T-cell (primary cell): ENCODE measurements at places on chromosomes 6 and 20.

GRCh38 chr6:110589865-110590513 is 113.6 kb upstream of the SLC22A16 start:
- DNase-seq: no peak

GRCh38 chr6:2562721-2563451 is 187.8 kb downstream of the MYLK4 start:
- DNase-seq: no peak

DNA sequence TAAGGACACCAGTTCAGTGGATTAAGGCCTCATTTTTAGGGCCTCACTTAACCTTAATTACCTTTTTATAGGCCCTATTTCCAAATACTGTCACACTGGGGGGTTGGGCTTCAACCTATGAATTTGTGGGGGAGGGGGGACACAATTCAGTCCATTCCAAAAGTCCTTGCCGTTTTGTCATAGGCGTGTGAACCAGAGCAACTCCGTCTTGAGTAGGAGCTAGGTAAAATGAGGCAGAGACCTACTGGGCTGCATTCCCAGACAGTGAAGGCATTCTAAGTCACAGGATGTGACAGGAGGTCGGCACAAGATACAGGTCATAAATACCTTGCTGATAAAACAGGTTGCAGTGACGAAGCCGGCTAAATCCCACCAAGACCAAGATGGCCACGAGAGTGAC is 113.5 kb upstream of the SNX9 start:
- DNase-seq: no peak

DNA sequence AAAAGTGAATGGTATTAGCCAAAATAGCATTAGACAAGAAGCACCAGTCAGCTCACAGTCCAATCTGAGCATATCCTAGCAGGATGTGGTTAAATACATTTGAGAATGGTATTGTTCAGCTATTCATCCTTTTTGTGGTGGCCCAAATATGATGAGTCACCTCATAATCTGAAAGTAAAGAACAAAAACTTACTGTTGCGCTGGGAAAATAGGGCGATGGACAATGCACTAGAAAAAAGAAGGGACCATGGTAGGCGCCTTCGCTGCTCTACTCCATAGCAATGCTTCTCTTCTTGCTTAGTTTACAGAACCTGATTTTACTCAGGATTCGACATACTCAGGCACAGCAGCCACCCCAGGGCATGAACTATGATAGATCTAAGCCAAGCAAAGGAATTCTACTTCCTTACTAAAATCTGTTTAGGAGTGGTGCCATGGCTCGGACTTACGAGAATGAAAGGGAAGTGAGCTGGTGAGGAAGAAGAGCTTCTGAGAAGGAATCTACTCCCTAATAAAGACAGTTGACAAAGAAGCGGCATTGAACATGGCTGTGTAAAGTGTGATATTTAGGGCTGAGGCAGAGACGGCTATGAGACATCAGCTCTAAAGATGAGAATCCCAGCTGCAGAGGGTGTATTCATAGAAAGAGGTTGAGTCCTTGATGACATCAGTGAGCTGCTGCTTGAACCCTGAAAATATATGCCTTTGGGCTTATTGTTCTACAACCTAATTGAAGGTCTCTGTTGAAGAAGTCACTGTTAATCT is 16.6 kb upstream of the FBXO9 start:
- DNase-seq: no peak

GRCh38 chr6:84411060-84411629 is 183.7 kb upstream of the CEP162 start:
- DNase-seq: no peak
